ENCODE measurements at places on chromosomes 12 and 14.
A peak's percentile ranks its signal among the peaks of the same experiment; 100 is the strongest.

DNA sequence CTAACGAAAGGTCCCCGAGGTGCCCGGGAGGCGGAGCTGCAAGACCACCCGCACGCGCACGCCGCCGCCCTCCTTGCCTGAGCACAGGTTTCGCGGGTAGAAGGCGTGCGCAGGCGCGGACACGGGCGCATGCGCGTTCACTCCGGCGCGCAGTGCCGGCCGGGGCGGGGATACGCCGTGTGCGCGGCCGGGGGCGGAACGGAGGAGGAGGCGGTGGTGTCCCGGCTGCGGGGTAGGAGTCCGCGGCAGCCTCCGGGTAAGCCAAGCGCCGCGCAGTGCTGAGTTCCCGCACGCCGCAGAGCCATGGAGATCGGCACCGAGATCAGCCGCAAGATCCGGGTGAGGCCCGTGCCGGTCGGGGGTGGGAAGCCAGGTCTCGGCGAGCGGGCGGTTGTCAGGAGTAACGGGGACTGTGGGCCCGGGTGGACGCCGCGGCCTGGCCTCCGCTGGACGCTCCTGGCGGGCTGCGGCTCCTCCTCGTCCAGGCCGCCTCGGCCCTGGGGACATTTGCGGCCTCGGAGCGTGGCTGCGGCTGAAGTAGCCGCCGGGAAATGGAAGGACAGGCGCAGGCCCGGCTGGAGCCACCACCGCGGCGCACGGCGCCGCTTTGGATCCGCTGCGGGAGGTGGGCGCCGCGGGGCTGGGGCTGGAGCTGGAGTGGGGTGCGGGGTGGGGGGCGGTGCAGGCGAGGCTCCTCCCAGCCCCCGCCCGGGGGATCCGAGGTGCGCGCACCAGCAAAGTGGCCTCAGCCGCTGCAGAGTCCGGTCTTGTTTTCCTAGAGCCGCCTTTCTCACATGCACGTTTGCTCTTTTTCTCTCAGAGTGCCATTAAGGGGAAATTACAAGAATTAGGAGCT, at the start of gene ZC3H14:
ZC3H14 (plus strand) TSS at position 207 of the 856 bp plus-strand sequence; CDS start at position 304, 97 bp downstream.
- DNase-seq, result peak; percentile 56

- DNase-seq, result no peak
These were observed 15.0 kb downstream of the SRP54 start for GRCh38 chr14:34997762-34998161.

- DNase-seq, result peak; percentile 55
These were observed 22.7 kb downstream of the GPR19 start for GRCh38 chr12:12673296-12673695.

- DNase-seq, result no peak
These were observed 297.7 kb upstream of the DDHD1 start for GRCh38 chr14:53450871-53451270.

GRCh38 chr12:3972576-3972975, 99.4 kb upstream of the PARP11 start:
- no peak for DNase-seq

- no peak for DNase-seq
These were observed 47.8 kb downstream of the BTBD7 start for GRCh38 chr14:93285044-93285443.

DNA sequence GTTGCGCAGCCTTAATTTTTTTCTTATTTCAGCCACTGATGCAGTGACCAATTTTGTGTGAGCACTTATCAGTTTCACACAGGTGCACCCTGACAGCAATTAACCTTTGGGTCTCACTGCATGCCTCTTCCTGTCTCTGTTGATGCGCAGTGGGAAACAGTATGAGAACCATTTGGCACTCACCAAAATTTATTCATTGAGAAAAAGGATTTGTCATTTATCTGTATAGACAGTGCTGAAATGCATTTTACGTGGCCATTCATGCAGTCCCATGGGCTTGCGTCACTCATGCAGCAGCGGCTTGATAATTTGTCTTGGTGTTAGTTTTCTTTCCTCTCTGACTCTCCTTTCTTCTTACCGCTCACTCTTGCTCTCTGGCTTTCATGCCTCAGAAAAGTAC, 157.5 kb downstream of the C12orf75 start:
- DNase-seq, result no peak

GRCh38 chr12:3571724-3572123, 80.7 kb downstream of the PRMT8 start:
- DNase-seq, result no peak

DNA sequence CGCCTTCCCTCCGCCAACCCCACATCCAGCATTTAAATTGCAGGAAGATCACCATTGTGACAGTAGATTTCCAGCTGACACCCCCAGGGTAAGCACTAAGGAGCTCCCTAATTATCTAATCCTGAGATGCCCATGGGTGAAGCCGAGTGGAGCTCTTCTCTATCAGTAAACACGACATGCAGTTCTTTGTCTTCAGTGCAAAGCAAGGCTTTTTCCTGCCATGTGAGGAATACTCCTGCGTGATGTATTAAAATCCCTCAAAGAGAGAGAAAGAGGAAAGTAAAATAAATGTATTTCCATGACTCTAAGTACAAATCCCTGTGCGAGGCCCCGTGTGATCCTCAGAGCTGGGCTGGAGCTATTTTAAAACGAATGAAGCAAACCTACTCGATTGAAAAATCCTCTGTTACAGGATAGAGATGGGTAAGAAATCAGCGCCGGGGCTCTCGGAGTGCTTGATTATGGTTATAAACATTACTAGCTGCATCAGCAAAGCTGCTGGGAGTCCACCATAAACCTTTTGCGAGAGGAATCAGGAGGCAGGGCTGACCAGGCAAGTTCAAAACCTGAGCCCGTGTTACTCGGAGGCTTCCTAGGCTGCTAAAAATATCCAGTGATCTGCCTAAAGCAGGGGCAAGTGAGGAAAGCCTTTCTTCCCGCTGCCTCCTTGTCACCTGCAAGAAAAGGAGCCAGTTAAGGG, 61.5 kb downstream of the MAP1LC3B2 start:
- no peak for DNase-seq

DNA sequence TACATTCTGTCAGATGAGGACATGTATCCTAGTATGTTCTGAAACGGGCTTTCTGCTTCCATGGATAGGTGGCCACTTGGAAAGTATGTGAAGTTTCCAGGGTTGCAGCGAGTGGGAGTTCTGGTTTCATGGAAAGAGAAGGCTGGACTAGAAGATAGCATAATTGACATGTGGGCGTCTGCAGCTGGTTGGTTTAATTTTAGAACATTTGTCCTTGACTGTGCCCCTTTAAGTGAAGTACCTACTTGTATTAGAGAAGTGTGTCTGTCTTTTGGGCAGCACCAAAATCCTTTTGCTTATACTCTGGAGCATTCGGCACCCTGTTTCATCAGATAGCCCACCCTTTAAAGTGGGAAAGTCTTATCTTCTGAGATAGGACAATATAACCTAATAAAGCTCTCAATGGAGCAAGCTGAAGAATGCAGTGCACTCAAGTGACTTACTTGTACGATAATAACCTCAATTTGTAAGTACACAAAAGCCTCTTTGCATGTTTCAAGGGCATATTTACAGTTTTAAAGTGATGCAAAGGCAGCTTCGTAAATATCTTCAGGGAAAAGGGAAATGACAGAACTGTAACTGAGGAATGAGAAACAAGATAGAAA, 35.2 kb downstream of the NTN4 start:
- DNase-seq, result no peak

DNA sequence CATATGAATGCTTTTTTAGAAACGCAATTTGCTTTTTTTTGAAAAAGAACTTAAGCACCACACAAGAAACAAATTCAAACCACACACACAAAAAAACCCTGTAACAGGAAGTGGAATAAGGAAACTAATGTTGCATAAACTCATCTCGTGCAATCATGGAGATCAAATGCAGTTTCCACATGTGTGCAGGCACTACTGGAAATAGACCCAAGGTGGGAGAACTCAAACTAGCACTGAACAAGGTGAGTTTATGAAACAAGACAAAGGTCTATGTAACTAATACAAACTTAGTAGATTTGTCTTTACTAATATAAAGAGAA, 17.5 kb downstream of the NIN start:
- no peak for DNase-seq

GRCh38 chr12:52615912-52616311, 2.4 kb downstream of the KRT73 start:
- DNase-seq, result no peak

- DNase-seq, result no peak
These were observed 501.6 kb downstream of the SLC6A15 start for GRCh38 chr12:84411031-84411430.

DNA sequence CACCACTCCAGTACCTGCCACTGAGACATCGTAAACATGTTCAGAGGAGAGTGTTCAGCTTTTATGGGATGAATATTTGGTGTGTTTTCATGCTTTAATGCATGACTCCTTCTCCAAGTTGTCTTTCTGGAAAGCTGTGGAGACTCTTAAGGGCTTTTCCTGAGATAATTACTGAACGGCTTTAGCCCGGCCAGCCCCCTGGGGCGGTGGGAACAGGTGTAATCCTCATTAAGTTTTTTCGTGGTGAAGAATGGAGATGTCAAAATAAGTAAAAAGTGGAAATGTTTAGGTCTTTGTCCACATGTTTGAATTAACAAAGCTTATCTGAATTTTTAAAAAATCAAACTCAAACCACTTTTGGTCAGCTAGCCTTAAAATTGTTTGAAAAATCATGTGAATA, 1.5 kb downstream of the SYNE2 start:
- no peak for DNase-seq

GRCh38 chr12:120314220-120314619, 12.1 kb downstream of the SIRT4 start:
- DNase-seq, result no peak

DNA sequence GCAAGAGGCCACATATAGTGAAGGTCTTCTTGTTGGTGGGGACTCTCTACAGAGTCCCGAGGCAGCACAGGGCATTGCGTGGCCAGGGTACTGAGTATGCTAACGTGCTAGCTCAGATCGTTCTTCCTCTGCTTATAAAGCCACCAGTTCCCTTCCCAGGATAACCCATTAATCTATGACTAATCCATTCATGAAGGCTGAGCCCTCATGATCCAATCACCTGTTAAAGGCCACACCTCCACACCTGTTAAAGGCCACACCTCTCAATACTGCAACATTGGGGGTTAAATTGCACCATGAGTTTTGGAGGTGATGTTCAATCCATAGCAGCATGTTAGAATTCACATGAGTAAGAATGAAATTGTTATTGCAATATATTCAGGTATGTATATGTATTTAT, 12.8 kb upstream of the YARS2 start:
- no peak for DNase-seq
